Smooth muscle cell of trachea (primary cell): ENCODE measurements at places on chromosomes 5 and 9. TPM values are rescaled to one million over a fixed set of nuclear protein-coding genes. Genes with fewer than 3 reads are reported as not detected.

The SGTB gene
- 12.6 and 19.6 TPM in 2 replicates for total RNA-seq

The TAF11L10 gene
- total RNA-seq = not detected in 2 replicates

The TIGD6 gene
- 8.7 and 12.9 TPM in 2 replicates for total RNA-seq

The DRD1 gene
- total RNA-seq = under 0.01 TPM in 1 of 2 replicates, not detected in the other

The IFNA4 gene
- total RNA-seq = not detected in 2 replicates

The IL13 gene
- total RNA-seq = not detected in 2 replicates

The SIT1 gene
- 0.29 TPM in 1 of 2 replicates, not detected in the other for total RNA-seq

The CCDC180 gene
- 0.99 and 5.5 TPM in 2 replicates for total RNA-seq

The LCN15 gene
- total RNA-seq = under 0.01 TPM in 1 of 2 replicates, not detected in the other

The WNK2 gene
- 0.15 TPM in 1 of 2 replicates, not detected in the other for total RNA-seq

The PAX5 gene
- total RNA-seq = not detected in 2 replicates

The SLC34A3 gene
- under 0.01 TPM in 1 of 2 replicates, not detected in the other for total RNA-seq

The PCDHGA8 gene
- 3.9 and 5.6 TPM in 2 replicates for total RNA-seq

The NXNL2 gene
- total RNA-seq = 2.0 and 2.3 TPM in 2 replicates

The CER1 gene
- not detected in 2 replicates for total RNA-seq

The SLC25A48 gene
- not detected in 2 replicates for total RNA-seq

The HBEGF gene
- 0.73 and 1.7 TPM in 2 replicates for total RNA-seq

The MYMK gene
- total RNA-seq = not detected in 2 replicates

The PELO gene
- 21.1 and 29.6 TPM in 2 replicates for total RNA-seq

The DDX41 gene
- total RNA-seq = 86.8 and 98.9 TPM in 2 replicates

The SLC4A9 gene
- not detected in 2 replicates for total RNA-seq

The PCDHAC1 gene
- under 0.01 TPM in 2 replicates for total RNA-seq

The DND1 gene
- 0.17 and 0.29 TPM in 2 replicates for total RNA-seq

The SLC6A18 gene
- total RNA-seq = not detected in 2 replicates

The GOLM1 gene
- total RNA-seq = 50.2 and 54.6 TPM in 2 replicates

The TTC33 gene
- 13.9 and 18.5 TPM in 2 replicates for total RNA-seq

The PPP2R2B gene
- 0.17 TPM in 1 of 2 replicates, not detected in the other for total RNA-seq

The GRXCR2 gene
- not detected in 2 replicates for total RNA-seq

The IGFBPL1 gene
- not detected in 2 replicates for total RNA-seq

The C9orf43 gene
- total RNA-seq = 0.15 and 0.50 TPM in 2 replicates

The FBXL17 gene
- total RNA-seq = 12.9 and 14.6 TPM in 2 replicates

The EIF4E1B gene
- total RNA-seq = not detected in 2 replicates

The DNAH5 gene
- total RNA-seq = 2.2 and 2.6 TPM in 2 replicates

The FKTN gene
- 36.6 and 53.1 TPM in 2 replicates for total RNA-seq

The AGPAT2 gene
- total RNA-seq = 35.9 and 52.1 TPM in 2 replicates

The MSANTD3 gene
- total RNA-seq = 66.5 and 79.6 TPM in 2 replicates

The DMGDH gene
- 2.5 and 5.1 TPM in 2 replicates for total RNA-seq

The LAMC3 gene
- total RNA-seq = 0.29 and 0.33 TPM in 2 replicates
